ENCODE measurements at places on chromosomes 12 and 14.

GRCh38 chr12:31651893-31652521 is 7.5 kb upstream of the ETFBKMT start:
- DNase-seq = no peak

- DNase-seq = no peak
Measured at GRCh38 chr14:69487226-69487625, 2.7 kb downstream of the PLEKHD1 start.

- DNase-seq = no peak
Measured at GRCh38 chr14:50607181-50607580, 47.2 kb downstream of the ATL1 start.

GRCh38 chr14:58977366-58977765 is 211.1 kb upstream of the DAAM1 start:
- DNase-seq = no peak

DNA sequence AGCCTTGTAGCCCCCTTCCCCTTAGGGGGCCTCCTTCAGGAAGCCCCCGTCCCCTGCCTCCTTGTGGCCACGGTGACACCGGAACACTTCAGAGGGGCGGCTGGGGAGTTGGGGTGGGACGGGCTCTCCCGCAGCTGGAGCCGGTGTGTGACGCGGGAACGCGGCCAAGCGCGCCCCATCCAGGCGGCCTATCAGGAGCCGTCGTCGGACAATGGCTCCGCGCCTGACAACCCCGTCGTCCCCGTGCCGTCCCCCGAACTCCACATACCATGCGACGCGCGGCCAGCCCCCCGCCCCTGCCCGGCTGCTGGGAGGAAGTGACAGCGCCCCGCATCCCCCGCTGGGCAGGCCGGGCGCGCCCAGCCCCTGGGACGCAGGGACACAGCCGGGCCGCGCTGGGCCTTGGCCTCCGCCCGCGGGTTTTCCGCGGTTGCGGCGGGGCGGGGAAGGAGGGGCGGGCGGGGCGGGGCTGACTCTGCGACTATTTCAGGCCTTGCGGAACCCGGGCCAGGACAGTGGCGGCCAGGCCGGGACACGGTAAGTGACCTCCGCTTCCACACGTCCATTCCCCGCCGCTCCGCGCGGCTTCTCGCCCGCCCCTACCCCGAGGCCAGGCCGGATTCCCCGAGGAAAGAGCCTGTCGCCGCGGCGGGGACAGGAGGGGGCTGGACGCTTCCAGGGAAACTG is at the start of gene TNFAIP2:
Gene TNFAIP2, plus strand, starts transcription at position 515 of the 687 bp plus-strand sequence. CDS start 2,997 bp downstream, outside the sequence.
- DNase-seq = peak; percentile 52

- no peak for DNase-seq
Measured at GRCh38 chr14:26775765-26776563, 178.1 kb upstream of the NOVA1 start.

GRCh38 chr12:91825999-91826398 is 319.6 kb downstream of the BTG1 start:
- DNase-seq = no peak

DNA sequence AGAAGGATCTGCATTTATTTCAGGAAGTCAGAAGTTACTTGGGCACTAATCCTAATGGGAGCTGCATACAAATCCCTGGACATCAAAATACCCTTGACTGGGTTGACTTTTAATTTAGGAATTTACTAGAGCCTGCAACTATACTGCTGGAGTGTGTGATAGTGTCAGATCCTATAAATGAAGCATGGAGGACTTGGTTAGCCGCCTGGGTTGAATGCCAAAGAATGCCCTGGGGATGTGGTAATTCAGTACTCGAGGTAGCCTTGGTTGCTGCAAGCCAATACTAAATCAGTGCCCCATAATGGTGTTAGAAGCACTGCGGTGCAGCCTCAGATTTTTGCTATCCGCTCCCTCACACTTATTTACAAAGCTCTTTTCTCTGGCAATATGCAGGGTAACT is 184.9 kb downstream of the CAPZA3 start:
- DNase-seq = no peak
